ENCODE measurements at places on chromosomes 6 and 20. TPM values are rescaled to one million over a fixed set of nuclear protein-coding genes. Genes with fewer than 3 reads are reported as not detected.

DNA sequence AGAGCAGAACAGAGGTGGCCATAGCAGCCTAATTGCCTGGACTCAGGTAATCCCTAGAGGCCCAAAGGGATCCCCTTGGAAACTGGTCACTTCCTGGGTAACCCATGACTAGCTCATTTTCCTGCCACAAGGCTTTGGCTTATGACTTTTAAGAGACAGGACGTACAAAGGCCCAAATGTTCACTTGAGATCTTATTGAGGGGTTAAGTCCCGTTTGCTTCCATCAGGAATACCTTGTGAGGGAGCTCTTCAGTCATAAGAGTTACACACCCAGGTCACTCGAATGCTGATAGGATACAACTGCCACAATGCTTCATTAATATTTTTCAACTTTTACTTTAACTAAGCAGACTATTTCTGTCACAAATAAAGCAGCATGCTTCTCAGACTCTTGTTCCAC is 51.7 kb downstream of the TMEM170B start:
- no peak for DNase-seq

DNA sequence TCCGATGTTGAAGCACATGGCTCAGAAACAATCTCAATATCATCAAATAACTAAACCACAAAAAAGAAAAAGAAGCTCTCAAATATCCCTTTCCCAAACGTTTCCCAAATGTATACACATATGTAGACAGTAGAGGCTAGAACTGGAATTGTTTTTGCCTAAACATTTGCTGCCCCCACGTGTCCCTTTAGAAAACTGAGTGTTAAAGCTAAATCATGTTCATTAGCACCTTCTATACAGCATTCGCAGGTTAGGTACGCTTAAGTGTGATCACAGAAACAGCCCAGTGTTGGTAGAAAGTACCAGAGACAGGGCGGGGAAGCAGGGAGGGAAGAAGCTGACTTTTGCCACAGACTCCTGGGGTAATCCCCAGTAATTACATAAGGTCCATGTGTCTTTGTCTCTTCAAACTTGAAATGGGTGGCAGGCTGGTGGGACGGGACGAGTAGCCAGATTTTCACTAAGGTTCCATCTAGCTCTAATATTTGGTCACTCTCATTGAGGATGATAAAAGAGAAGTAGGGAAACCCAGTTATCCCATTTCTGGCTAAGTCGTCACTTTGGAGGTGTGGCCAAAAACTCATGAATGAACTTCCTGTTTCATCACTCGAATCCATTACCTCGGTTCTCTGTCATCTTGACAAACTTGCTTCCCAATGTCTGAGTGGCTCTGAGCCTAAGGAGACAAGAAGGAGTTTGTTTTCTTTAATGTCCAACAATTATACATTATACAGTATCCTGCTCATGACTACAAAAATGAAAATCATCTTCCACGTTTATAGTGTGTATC is 15.0 kb upstream of the TFAP2A start:
- DNase-seq: no peak

DNA sequence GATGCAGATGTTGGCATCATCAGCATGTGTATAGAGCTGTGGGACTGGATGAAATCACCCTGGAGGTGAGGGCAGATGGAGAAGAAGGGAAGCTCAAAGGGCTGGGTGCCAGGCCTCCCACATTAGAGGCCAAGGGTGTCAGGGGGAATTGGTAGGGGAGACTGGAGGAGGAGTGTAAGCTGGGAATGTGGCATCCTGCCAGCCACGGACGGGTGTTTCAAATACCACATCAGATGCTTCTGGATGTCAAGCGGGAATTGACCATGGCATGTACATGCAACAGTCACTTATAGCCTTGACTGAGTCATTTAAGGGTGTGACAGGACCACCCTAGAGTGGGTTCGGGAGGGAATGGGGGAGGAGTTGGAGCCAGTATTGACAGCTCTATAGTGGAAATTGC is 9.6 kb downstream of the ERGIC3 start:
- DNase-seq: no peak

GRCh38 chr6:87661016-87661415 is 41.0 kb downstream of the AKIRIN2 start:
- DNase-seq: no peak

DNA sequence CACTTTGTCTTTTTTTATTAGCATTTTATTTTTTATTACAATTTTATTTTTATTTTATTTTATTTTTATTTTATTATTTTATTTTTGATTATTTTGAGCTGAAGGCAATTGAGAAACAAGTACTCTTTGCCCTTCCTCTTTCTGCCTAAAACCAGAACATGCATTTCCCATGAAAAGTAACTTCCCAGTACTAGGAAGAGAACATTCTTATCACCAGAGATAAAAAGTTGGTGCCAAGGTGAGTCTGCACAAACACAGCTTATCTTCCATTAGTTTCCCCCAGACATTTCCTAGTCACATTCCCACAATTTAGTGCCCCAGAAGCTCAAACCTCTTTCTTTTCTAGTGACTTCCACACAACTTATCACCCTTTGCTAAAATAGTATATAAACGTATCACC is 84.8 kb downstream of the CD24 start:
- DNase-seq: no peak

- DNase-seq: no peak
Measured at GRCh38 chr20:46050444-46050843, 21.4 kb downstream of the SLC12A5 start.

DNA sequence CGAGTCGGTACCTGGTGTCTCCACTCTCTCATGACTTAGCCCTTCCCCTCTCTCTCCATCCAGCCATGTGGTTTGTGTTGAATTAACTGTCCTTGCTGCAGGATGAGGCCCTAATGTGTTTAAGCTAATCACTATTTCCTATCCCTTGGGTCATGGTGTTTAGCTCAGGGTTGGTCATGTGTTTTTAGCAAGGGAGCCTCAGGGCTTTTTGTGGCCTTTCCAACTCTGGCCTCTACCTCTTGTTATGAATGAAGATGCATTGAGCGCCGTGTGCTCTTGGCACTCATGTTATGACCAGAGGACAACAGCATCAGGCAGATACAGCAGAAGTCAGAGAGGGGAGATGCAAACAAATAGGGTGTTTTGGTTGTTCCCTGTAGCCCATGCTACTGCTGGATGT is 674.2 kb upstream of the FLRT3 start:
- DNase-seq: no peak

- DNase-seq: no peak
Measured at GRCh38 chr6:50305660-50306059, 255.9 kb upstream of the DEFB112 start.

Gene CST2
- not detected for total RNA-seq

- no peak for DNase-seq
Measured at GRCh38 chr6:20028143-20028542, 184.1 kb downstream of the MBOAT1 start.

Gene RAB22A
- total RNA-seq: 9.8 TPM

DNA sequence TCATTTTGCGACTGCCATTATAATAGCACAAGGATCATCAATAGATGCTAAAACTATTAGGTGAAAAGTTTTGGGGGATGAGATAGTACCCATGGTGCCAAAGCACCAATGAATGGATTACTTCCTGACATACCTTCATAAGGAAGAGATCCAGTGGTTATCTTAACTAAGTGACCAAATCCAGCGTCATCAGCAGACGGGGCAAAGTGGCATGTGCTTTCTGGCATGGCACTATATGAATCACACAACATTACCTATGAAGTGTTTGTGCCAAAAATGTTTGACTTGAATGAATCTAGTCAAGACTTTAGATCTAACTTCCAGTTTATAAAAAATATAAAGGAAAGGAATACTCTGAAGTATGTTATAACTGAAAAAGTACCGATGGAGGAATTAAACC is 10.8 kb downstream of the TRIM26 start:
- DNase-seq: no peak

DNA sequence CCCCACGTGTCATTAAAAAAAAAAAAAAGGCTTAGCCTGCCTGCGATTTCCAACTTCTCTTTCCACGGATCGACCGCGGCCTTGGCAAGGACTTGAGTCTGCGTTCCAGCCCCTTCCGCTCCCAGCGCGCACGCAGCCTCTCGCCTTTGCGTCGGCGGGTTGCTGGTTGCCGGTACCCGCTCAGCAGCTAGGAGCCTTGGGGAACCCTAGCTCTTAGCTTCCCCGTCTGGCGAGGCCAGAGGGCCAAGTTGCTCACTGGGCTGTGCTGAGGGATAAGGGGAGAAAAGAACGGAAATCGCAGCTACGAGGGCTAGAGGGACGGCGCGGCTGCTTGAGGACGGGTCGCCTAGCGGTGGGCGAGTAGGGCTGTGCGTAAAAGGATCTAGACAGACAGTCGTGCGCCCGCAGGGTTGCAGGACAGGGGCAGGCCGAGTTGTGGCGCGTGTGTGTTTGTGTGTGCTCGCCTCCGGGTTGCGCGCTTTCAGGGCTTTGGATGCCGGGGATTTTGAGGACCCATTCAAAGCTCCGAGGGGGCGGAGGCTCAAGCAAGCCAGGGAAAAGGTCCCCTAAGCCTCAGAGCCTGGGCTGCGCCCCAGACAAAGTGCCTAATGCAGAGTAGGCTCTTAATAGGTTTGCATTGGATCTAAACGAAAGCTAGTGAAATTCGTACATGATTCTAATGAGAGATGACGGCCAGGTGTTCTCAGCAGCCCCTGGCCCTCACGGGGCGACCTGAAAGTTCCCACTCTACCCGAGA is 40.5 kb upstream of the OSTM1 start:
- DNase-seq: peak; percentile 82

DNA sequence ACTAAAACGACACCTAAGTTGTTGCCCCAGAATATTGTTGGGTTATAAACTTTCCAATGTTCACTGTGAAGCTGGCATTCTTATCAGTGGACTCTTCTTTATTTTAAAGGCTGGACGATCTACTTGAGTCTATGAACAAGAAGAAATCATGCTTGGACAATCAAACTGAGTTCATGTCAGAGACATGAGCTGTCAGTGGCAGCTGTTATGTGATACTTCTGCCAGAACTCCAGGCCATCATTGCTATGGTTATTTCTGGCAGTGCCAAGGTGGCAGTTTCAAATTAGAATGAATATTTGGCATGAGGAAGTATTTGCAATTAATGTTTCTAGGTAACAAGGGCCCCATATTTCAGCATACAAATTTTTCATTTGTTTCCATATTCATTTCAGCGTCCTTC is 417.3 kb downstream of the LMBRD1 start:
- DNase-seq: no peak

Gene SSTR4
- not detected for total RNA-seq

DNA sequence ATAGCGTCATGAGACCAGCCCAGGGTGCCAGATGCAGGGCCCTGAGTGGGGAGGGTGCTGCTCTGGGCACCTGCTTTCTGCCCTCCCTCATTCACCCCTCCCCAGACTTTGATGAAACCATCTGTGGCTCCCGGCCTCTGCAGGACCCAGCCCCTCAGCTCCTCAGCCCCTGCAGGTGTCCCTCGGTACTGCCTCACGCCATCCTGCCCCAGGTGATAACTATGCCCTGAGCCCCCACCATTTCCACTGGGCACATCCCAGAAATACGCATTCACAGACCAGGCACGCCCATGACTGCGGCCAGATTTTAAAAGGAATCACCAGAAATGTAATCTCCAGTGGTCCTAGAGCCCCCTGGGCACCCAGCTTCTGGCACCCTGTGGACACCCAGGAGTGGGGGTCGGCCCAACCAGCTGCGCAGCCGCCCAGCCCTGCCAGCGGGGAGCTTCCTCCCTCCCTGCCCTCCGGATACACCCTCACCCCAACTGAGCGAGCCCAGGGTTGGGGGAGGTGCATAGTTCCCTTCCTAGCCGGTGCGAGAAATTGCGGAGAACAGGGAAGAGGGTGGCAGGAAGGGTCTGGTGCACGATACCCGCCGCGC is 615 bp upstream of the NTSR1 start:
- no peak for DNase-seq

DNA sequence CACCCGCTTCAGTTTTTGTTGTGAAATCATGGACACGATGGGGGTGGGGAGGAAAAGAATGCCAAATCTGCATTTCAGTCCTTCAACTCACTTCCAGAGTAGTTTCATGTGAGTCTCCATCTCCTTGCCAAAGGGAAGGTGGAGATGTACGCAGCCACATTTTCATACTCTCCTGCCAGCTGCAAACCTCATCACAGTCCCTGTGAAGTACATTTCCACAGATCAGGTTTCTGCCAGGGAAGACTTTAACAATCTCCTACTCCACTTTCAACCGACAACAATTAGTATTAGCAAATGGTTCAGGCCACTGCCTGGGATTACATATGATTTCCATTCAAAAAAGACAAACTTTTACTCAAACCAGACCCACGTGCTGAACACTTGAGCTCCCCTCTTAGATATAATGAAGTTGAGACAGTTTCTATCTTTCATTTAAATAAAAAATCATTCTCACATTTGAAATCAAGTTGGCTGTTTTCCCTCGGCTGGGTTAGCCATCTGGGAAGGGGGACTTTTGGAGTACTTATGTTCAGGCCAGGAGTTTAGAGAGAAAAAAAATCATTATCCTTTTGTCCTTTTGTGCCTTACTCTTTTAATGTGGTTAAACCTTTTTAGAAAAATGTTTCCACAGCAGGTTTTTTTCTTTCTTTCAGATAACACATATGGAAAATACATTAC is 51.0 kb upstream of the CEP162 start:
- DNase-seq: no peak

Gene RIPOR3
- total RNA-seq: 3.4 TPM

GRCh38 chr6:156992020-156992804 is 215.0 kb downstream of the ARID1B start:
- DNase-seq: no peak

GRCh38 chr6:158627940-158628211 is 16.7 kb downstream of the DYNLT1 start:
- DNase-seq: no peak

- no peak for DNase-seq
Measured at GRCh38 chr6:35024551-35025054, 116.5 kb downstream of the TCP11 start.

- DNase-seq: no peak
Measured at GRCh38 chr20:57819691-57820380, 110.0 kb upstream of the PMEPA1 start.

GRCh38 chr6:36650848-36651478 is 27.6 kb upstream of the CDKN1A start:
- DNase-seq: no peak

Gene IP6K3
- 16.6 TPM for total RNA-seq

GRCh38 chr6:38846844-38847243 is 131.7 kb downstream of the DNAH8 start:
- DNase-seq: no peak

- no peak for DNase-seq
Measured at GRCh38 chr20:6467562-6467961, 299.9 kb upstream of the BMP2 start.

Gene GPX5
- total RNA-seq: not detected

DNA sequence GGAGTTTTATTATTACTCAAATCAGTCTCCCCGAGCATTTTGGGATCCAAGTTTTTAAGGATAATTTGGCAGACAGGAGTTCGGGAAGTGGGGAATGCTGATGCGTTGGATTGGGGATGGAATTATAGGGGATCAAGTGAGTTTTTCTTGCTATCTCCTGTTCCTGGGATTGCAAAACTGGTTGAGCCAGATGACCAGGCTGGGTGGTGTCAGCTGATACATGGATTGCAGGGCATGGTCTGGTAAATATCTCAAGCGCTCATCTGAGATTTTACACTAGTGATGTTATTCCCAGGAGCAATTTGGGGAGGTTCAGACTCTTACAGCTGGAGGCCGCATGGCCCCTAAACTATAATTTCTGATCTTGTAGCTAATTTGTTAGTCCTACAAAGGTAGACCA is 54.7 kb downstream of the ENPP1 start:
- no peak for DNase-seq

Gene HDGFL1
- total RNA-seq: not detected

Gene C20orf202
- total RNA-seq: 0.13 TPM

Gene TREML1
- total RNA-seq: not detected

GRCh38 chr20:18835466-18836256 is 22.1 kb downstream of the SCP2D1 start:
- DNase-seq: no peak

GRCh38 chr6:96234444-96234843 is 218.7 kb downstream of the FUT9 start:
- DNase-seq: no peak

Measured in cardiac septum (tissue), 1 donor.